CD4-positive, alpha-beta T cell treated with Interleukin-1 beta for 1 hour (primary cell): ENCODE measurements at places on chromosomes 13 and 19.

GRCh38 chr13:30971575-30971974 is 39.1 kb downstream of the TEX26 start:
- DNase-seq: no peak

GRCh38 chr19:45947926-45948325 is 25.7 kb downstream of the NOVA2 start:
- no peak for DNase-seq

DNA sequence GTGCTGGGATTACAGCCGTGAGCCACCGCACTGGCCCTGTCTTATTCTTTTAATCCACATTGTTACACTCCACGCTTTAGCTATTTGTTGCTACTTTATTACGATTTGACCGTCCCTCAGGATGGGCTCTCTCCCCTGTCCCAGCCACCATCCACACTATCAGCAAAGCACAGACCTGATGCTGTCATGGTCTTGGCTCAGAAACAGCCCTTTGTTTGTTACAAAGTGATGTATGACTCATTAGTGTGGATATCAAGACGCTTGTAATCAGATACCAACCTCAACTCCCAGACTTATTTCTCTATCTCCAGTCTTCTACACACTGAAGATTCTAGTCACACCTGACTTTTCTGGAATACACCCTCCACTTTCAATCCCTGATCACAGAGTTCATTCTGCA is 84.6 kb upstream of the FREM2 start:
- no peak for DNase-seq

DNA sequence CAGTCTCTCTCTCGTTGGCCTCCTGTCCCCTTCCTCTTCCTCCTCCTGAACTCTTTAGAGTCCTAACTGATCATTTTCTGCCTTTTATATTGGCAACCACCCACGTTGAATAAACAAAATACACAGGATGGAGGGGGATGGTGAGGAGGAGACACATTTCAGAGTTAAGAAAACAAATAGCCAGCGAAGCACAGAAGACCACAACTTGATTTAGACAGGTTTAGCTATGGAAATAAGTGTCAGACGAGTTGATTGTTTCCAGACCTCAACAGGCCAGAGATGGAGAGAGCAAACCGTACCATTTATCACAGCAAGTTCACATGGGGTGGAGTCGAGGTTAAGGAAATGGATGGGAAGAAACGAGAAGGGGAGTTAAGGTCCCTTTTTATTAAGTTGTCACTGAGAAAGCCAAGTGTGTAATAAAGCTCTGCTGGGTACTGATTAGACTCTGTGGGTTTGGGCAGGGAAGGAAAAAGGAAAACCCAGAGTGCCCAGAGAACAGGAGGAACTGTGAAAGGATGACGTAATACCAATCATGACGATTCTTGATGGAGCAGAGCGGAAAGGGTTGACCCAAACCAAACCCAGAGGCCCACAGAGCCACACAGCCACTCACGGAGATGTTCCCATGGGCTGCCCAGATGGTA is 11.1 kb upstream of the SERP2 start:
- DNase-seq: no peak

GRCh38 chr13:36666477-36667229 is 7.2 kb upstream of the SERTM1 start:
- DNase-seq: no peak

DNA sequence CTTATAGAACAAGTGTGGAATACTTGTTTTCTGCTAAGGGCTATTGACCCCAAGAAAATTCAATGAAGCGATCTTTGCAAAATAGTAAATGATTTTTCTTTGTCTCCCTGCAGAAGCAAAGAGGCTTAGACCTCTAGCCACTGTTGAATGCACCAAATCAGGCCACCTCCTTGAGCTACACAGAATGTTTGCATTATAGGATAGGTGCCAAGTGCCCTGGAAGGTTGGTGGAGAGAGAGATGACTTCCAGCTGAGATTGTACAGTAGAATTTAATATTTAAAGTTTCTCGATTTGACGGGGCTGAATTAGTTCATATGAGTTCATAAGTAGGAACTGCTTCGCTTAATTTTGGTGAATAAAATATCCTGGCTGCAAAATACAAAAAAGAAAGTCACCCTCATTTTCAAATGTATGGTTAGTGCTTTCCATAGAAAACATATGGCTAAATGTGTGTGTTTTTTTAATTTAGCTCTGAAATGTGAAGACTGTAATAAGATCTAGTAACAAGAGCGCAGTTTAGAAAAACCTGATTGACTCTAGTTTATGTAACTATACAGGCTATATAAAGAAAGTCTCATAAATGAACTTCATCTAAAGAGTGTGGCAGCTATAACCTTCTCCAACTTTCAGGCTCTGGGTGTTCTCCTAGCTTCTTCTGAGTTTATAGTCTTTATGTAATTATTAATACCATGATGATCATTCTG is 41.6 kb downstream of the LRCH1 start:
- no peak for DNase-seq

DNA sequence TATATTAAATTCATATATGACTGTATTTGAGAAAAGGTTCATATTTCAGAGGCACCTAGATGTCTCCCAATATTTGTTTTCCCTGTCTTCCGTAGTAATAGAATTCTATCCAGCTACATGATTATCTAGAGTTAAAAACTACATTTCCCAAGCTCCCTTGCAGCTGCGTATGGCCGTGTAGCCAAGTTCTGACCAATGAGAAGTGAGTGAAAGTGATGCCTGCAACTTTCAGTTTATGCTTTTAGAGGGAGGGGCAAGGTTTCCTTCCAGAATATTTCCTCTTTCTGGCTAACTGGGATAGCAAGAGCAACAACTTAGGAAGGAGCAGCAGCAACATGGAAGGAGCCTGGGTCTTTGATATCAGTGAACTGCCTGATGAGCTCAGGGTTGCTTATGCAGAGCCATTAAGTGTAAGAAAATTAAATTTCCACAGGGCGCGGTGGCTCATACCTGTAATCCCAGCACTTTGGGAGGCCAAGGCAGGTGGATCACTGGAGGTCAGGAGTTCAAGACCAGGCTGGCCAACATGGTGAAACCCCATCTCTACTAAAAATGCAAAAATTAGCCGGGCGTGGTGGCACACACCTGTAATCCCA is 23.2 kb upstream of the CYP2A13 start:
- DNase-seq: no peak

GRCh38 chr13:72728290-72728605 is 525 bp downstream of the BORA start:
- DNase-seq: no peak
